ENCODE measurements at places on chromosomes 5 and 9. TPM values are rescaled to one million over a fixed set of nuclear protein-coding genes. Genes with fewer than 3 reads are reported as not detected.

Gene ANKRD18B
- 3.3 TPM for total RNA-seq

Gene FOXI1
- total RNA-seq, result not detected

Gene SFXN1
- 67.5 TPM for total RNA-seq

Gene FXN
- 6.0 TPM for total RNA-seq

Gene PCDHGB7
- total RNA-seq, result 26.6 TPM

Gene ERMP1
- 34.1 TPM for total RNA-seq

Gene TAF1L
- total RNA-seq, result not detected

Gene PLCXD3
- total RNA-seq, result 2.4 TPM

Gene LCN6
- total RNA-seq, result not detected

Gene GRIA1
- 49.4 TPM for total RNA-seq

Gene ANKRD31
- 1.5 TPM for total RNA-seq

Gene LHX6
- total RNA-seq, result 1.9 TPM

Data from camera-type eye (tissue), 1 donor.